IPS DF 19.7 (cell line): ENCODE measurements at places on chromosomes 7 and 10.

DNA sequence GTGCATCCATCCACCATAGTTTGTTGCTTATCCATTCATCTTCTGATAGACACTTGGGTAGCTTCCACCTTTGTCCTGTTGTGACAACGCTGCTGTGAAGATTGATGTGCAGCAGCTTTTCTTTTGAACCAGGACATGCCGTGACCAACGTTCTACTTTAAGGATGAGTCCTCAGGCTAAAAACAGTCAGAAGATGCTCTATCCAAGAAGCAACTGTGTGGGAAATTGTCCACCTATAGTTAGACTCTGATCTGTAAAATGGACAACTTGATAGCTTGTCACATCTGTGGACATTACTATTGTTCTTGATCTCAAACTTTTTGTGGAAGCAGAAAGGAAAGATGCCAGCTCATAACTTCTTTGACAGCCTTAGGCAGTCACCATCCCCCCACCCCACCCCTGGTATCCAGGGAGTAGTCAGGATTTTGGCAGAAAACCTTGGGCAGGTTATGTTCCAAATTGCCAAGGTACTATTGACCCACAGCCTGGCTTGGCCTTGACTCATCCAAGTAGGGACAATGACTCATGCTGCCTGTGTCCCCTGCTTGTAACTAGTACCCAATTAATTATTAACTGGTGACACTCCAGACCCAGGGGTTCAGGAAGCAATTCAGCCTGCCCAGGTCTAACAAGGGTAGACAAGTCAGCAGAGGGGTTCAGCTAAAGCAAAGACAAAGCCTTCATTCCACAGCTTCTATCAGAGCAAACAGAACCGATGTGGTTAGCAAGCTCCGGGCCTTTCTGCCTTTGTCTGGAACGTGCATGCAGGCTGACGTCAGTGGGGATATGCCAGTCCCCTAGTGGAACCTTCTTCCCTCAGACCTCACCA, 99.6 kb upstream of the ANLN start:
- DNase-seq: no peak

GRCh38 chr10:22437620-22438588, 92.6 kb downstream of the SPAG6 start:
- no peak for DNase-seq

DNA sequence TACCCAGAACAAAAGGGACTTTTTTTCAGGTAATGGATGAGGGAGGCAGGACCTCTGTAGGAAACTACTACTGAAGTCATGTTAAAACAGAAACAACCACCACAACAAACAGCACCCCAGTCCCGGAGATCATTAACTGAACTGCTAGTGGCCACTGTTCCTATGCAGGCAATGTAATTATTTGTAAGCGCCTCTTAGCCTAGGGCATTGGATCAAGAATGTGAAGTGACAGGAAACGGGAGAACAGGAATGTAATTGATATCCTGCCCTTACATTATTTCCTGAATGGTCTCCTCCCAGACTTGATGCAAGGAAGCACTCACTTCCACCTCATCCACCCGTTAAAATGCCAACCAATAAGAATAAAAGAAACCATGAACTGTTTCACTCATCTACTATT, 16.7 kb upstream of the GAD2 start:
- DNase-seq: no peak

- no peak for DNase-seq
Measured at GRCh38 chr7:54360075-54360840, 181.9 kb upstream of the VSTM2A start.

DNA sequence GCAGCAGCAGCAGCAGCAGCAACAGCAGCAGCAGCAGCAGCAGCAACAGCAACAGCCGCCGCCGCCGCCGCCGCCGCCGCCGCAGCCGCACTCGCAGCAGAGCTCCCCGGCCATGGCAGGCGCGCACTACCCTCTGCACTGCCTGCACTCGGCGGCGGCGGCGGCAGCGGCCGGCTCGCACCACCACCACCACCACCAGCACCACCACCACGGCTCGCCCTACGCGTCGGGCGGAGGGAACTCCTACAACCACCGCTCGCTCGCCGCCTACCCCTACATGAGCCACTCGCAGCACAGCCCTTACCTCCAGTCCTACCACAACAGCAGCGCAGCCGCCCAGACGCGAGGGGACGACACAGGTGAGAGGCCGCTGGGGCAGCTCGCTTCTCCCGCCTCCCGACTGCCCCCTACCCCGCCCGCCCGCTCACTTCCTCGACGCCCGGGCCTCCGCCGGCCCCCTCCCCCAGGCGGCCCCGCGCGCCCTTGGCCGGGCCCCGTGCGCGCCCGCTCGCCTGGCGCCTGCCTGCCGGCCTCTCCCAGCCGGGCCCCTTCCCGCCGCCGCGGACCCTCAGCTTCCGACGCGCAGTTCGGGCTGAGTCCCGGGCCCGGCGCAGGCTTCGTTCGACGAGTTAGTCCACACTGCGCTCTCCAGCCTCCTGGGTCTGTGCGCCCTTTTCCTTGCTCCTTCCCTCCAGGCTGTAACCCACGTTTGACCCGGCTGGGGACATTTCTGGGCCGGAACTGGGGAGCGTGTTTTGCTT, 882 bp downstream of the DLX6 start:
- no peak for DNase-seq

DNA sequence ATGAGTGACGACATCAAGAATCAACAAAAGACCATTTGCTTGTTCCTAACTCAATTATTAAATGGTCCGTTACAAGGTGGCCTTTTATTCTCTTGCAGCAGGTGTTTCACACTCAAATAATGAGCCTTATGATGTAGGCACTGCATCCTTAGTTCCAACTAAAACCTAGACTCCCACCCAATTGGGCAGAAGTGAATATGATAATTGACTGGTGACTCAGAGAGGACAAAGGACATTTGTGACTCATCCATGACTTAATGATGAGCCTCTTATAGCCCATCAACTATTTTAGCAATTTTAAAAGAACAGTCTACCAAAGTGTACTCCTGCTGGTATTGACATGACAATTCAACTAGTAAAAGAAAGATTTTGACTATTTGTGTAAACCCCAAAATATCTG, 1027.8 kb upstream of the PHF14 start:
- no peak for DNase-seq

DNA sequence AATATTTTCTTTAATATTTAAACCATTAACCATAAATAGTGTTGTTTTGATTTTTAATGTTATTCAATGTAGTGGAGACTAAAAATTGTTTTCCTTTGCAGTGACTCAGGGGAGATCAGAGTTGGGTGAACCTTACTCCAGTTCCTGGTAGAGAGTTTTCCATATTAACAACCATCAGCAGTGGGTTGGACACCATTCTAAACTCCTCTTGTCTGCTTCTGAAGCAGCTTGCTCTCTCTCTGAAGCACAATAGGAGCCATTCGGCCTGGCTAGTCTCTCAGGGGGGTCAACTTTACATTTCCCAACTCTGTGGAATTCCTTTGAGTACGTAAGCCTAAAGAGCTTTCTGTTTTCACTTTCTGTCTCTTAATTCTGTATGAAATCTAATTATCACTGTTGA, 9.4 kb upstream of the NRG3 start:
- DNase-seq: no peak

DNA sequence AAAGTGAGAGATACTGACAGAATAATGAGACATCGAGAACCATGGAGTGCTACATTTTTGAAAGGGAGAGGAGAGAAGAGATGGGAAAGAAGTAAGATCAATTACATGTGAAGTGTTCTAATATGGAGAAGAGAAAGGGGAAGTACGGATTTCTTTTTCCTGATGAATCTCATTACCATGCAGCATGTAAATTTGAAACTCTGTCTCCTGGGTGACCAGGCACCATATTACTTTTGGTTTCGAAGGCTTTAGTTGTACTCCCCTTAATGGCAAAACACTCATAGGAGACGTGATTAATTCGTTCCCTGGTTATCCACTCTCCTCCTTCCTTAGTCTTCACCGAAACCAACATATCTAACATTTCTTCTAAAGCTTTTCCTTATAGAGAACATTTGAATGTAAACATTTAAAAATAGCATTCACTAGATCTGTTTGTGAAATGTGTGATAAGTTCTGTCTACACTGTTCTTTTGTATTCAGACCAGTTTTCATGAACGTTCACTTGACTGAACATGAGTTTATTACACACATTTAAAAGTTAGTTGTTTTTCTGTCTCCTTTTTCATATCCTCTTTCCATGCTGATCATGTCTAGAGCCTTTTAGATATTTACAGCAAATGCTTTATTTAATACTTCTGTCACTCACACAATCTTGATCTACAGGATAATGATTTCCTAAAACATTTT, 80.2 kb upstream of the MSRB2 start:
- no peak for DNase-seq

DNA sequence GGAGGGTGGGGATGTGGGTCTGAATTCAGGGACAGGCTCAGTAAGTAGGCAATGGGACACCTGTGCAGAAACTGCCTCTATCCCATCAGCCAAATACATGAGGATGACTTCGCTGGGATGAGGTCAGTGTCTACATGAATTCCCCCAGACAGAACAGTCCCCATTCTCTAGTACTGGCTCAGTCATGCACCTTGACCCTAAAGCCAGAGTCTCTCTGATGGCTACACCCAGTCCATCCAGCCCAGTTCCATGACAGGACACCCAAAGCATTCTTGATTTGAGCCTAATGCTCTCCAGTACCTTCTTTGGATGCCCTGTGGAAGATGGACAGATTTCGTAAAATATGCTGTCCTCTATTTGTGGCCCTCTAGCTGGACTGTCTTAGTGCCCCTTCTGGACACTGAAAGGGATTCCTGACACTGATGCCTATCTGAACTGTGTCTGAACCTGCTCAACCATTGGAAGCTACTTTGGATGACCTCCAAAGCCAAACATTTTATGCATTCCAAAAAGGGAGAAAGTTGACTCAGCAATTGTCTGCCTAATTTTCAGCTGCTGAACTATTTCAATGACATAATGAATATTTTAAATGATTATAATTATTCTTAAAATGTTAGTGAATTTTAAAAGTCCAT, 14.6 kb downstream of the SFRP4 start:
- no peak for DNase-seq

GRCh38 chr10:28186887-28187578, 115.8 kb downstream of the MPP7 start:
- DNase-seq: no peak

DNA sequence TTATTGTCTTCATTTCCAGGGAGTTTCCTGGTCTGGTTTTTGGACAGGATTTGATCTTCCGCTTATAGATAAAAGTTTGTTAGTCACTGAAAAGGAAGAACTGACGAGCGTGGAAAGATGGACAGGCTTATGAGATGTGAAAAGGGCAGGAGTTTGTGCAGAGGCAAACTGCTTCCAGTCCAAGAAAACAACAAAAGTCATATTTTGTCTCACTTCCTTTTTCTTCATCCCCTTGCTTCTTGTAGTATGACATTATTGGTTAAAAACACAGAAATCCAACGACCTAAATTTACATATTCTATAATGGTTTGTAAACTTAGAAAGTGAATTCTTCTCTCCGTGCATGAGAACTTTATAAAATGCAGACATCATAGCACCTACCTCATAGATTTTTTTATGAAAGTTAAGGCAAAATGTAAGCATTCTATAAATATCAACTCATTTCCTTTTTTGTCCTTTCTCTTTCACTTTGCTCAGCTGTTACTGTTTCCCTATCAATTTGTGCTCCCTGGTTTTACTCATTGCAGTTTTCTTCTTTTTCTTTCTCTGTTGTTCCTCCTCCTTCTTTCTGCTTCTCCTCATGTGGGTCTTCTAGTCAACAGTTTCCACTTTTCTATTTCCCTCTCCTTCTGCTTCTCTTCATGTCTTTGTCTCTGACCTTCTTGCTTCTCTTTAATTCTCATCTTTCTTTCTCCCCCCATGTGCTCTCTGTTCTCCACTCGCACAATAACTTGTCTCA, 370.2 kb downstream of the ARL4A start:
- DNase-seq: no peak

GRCh38 chr10:29324220-29324841, 35.5 kb downstream of the LYZL1 start:
- DNase-seq: no peak

DNA sequence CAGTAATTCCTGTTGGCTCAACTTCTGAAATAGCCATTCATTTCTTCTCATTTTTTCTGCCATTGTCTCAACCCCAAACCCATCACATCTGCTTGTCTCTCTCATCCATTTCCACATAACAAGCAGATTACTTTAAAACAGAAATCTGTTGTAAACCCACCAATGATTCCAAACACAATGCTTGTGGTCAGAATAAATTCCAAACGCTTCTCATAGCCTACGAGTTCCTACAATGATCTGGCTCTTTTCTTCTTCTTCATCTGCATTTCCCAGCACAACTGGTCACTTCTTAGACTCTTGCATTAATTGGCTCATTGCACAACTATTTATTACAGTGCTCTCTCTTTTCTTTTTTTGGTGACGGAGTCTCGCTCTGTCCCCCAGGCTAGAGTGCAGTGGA, 364.1 kb downstream of the GATA3 start:
- no peak for DNase-seq

GRCh38 chr10:104170610-104171254, 48.8 kb downstream of the SFR1 start:
- DNase-seq: no peak

GRCh38 chr10:128642502-128642901, 516.3 kb upstream of the MKI67 start:
- DNase-seq: no peak

- no peak for DNase-seq
Measured at GRCh38 chr7:44555350-44555749, 14.2 kb upstream of the NPC1L1 start.

- DNase-seq: no peak
Measured at GRCh38 chr10:11225935-11226334, 208.3 kb downstream of the CELF2 start.

GRCh38 chr10:30413996-30414576, 19.9 kb upstream of the MAP3K8 start:
- no peak for DNase-seq

- DNase-seq: no peak
Measured at GRCh38 chr10:43131906-43132305, 6.3 kb upstream of the CSGALNACT2 start.

- DNase-seq: no peak
Measured at GRCh38 chr10:110458266-110458920, 39.3 kb upstream of the DUSP5 start.

DNA sequence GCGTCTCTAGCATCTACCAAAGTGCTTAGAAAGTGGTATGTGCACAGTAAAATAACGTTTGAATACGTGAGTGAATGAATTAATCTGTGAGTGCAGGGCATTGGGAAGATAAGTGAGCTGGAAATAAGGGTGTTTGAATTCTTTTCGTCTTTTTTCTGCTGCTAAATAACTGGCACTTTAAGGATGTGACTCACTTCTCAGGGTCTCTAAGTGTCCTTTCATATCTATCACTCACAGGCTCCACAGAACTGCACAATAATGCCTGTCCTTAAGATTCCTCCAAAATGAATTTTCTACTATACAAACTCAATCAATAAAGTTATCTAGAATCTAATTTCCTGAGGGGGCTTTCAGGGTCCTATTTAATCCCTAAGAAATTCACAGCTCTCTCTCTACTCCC, 3.2 kb upstream of the DGKB start:
- no peak for DNase-seq

- DNase-seq: no peak
Measured at GRCh38 chr10:120396228-120396627, 60.8 kb upstream of the PLPP4 start.

DNA sequence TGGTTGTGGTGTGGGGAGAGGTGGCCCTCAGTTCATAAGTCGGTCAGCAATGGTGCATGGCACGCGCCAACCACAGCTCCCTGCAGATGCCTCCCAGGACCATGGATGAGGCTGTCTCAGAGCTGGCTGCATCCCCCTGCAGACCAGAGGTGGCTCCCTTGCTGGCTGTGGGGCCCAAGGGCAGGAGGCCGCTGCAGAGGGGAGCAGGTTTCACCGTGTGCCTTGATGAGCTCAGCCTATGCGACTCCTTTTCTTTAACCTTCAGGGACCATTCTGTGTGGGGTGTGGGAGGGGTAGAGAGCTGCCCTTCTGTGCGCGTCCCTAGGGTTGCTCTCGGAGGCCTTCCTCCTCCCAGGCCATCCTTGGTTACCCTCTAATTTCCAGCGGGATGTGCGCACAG, 152.4 kb downstream of the ACTR3B start:
- no peak for DNase-seq
